ENCODE measurements at places on chromosomes 7 and 10. TPM values are rescaled to one million over a fixed set of nuclear protein-coding genes. Genes with fewer than 3 reads are reported as not detected.

The PSD gene
- total RNA-seq: 0.27 TPM

The CALD1 gene
- total RNA-seq: 215 TPM

The TMEM270 gene
- 0.17 TPM for total RNA-seq

The LIPK gene
- total RNA-seq: not detected

The ASZ1 gene
- total RNA-seq: not detected

The PCDH15 gene
- not detected for total RNA-seq

The RAMP3 gene
- total RNA-seq: not detected

The AUTS2 gene
- 3.8 TPM for total RNA-seq

The HOXA11 gene
- 0.67 TPM for total RNA-seq
